Nephron progenitor cell (in vitro differentiated cells): ENCODE measurements at places on chromosomes 6 and 20.

- no peak for DNase-seq
Observed at GRCh38 chr6:7138046-7138531, 30.3 kb downstream of the RREB1 start.

DNA sequence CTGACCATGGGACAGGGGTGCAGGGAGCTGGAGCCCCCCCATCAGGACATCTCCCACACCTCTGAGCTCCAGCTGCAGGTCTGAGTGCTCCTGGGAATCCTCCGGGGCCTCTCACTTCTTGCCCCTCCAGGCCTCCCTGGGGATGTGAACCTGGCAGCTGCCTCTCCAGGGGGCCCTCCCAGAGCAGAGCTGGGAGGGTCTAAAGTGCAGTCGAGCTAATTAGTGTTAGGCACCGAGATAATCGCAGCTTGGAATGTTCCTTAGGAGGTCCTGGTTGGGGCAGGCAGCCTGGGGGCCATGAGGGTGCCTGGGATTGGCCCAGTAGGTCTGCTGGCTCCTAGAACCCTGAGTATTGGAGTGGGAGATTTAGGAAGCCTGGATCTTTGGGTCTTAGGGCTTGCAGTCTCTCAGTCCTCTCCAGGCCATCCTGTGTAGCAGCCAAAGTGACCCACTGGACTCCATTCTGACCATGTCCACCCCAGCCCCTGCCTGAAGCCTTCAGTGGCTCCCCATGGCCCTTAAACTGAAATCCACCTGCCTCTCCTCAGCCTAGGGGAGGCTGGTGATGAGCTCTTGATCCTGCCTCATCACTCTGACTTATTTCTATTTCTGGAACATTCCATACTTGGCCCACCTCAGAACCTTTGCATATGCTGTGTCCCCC, 26.0 kb downstream of the CEBPB start:
- no peak for DNase-seq

- no peak for DNase-seq
Observed at GRCh38 chr6:137829641-137830083, 37.4 kb upstream of the TNFAIP3 start.

DNA sequence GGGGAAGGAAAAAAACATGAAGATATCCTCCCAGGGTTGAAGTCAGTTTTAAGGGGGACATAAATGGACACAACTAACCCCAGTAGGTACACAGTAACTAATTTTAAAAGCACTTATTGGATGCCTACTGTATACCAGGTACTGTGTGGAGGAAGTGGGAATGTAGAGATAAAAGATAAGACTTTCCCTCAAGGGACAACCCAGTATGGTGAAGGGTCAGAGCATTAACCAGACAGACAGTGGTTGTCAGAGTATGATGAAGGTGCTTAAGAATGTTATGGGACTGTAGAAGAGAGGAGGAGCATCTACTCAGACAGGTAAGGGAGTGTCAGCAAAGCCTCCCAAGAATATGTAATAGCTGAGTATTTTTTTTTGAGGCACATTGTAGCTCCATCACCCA, 906 bp downstream of the ABCF1 start:
- no peak for DNase-seq

- DNase-seq = no peak
Observed at GRCh38 chr6:6931071-6932025, 176.4 kb upstream of the RREB1 start.

DNA sequence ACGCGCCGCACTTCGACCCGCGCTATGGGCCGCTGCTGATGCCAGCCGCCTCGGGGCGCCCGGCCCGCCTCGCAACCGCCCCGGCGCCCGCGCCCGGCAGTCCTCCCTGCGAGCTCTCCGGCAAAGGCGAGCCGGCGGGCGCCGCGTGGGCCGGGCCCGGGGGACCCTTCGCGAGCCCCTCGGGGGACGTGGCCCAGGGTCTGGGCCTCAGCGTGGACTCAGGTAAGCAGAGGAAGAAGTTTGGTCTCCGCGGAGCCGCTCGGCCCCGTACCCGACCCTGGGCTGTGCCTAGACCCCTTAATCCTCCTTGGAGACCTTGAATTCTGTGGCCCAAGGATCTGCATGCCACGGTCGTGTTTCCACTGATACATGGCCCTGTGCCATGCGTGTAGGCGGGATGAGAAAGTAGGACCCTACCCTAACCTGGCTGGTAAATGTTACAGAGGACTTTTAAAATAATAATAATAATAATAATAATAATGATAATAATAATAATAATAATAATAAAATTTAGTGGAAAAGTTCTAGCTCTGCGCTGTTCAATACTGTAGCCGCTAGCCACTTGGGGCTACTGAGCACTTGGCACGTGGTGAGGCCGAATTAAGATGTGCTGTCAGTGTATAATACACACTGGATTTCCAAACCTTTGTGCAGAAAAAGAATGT, 5.6 kb downstream of the VGLL2 start:
- DNase-seq = no peak

GRCh38 chr6:15447546-15448267, 201.8 kb downstream of the JARID2 start:
- no peak for DNase-seq

GRCh38 chr20:8067082-8067481, 47.5 kb upstream of the TMX4 start:
- no peak for DNase-seq

DNA sequence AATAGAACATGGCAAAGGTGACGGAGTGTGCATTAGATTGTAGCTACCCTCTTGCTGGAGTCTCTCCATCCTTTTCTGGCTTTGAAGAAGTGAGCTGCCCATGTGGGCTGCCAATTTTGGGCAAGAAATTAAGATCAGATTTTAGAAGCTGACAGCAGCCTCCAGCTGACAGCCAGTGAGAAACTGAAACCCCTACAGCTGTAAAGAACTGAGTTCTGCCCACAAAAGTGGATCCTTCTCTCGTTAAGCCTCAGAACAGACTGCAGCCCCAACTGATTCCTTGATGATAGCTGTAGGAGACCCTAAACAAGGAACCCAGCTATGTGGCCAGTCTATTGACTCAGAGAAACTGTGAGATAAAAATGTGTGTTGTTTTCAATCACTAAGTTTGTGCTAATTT, 134.1 kb downstream of the CD109 start:
- no peak for DNase-seq

DNA sequence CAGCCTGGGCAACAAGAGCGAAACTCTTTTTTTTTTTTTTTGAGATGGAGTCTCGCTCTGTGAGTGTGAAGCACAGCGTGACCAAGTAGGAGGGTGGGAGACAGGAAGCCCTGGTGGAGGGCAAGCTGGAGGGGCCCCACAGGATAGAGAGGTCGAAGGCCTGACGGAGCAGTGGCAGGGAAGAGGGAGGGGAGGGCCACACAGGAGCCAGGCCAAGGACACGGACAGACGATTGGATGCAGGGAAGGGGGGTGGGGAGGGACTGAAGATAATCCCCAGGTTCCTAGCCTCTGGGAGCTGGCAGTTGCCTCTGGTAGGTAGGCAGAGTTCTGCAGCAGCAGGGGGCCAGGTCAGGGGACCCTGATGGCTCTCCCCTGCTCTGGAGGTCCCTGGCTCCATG, 10.8 kb upstream of the GUCA1A start:
- peak; percentile 33 for DNase-seq

DNA sequence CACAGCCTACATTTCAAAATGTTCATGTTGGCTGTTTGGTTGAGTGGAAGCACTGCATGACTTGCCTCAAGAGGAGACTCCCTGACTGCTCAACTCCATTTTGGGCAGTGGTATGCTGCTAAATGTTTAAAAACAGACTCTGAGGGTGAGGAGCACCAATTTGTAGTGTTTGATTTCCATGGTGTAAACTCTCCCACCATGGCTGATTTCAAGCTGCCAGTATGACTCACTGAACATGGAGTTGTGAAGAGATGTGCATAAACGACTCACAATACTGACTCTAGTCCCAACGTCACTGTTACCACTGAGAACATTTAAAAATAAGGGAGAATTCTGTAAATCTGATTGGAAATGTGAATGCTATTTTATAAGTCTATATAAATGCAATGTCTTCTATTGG, 70.4 kb downstream of the BACH2 start:
- DNase-seq = no peak

- no peak for DNase-seq
Observed at GRCh38 chr6:37516076-37516919, 16.6 kb upstream of the CCDC167 start.

DNA sequence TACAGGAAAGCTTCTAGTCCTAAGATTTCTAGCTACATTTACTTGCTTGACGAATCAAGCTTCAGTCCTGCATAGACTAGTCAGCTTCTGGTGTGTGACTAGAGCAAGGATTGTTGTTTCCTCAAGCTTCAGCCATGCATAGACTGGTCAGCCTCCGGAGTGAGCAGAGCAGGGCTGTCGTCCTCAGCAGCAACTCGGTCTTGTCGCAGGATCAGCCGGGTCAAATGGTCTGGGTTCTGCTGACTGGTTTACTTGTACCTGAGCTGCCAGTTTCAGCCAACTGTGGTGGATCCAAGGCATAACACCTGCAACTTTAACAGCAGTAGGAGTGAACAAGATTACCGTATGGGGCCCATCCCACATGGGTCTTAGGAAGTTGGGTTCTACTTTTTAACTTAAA, 10.8 kb upstream of the GMPR start:
- DNase-seq = no peak

- DNase-seq = no peak
Observed at GRCh38 chr6:110334423-110335180, 23.5 kb downstream of the METTL24 start.

- no peak for DNase-seq
Observed at GRCh38 chr20:33549229-33549999, 59.5 kb downstream of the CBFA2T2 start.

- no peak for DNase-seq
Observed at GRCh38 chr20:37457921-37458320, 63.1 kb upstream of the NNAT start.

DNA sequence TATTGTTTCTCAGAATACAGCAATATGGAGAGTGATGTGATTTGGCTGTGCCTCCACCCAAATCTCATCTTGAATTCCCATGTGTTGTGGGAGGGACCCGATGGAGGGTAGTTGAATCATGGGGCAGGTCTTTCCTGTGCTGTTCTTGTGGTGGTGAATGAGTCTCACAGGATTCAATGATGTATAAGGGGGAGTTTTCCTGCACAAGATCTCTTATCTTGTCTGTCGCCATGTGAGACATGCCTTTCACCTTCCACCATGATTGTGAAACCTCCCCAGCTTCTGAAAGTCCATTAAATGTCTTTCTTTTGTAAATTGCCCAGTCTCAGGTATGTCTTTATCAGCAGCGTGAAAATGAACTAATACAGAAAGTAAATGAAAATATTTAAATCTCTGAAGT, 234.8 kb upstream of the TENT5A start:
- DNase-seq = no peak

DNA sequence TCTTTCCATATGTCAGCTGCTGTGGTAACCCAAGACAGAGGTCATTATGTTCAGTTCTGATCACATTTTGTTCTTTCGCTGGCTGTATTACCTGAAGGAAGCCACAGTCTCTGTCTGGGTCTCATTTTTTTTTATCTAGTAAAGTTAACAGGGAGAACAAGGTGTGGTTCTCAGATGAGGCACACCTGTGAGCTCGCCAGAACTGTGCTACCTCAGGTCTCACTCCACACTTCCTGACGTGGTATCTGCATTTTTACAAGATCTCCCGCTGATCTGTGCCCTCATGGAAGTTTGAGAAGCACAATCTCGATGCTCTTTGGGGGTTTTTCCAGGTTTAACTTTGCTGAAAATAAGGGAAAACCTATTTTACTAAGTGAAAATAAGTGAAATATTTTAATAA, 169.5 kb upstream of the CENPW start:
- DNase-seq = no peak

GRCh38 chr6:149755300-149756260, 6.0 kb downstream of the PCMT1 start:
- DNase-seq = no peak

GRCh38 chr6:149201068-149201655, 116.3 kb upstream of the TAB2 start:
- no peak for DNase-seq

- no peak for DNase-seq
Observed at GRCh38 chr6:37559501-37559900, 59.8 kb upstream of the CCDC167 start.

DNA sequence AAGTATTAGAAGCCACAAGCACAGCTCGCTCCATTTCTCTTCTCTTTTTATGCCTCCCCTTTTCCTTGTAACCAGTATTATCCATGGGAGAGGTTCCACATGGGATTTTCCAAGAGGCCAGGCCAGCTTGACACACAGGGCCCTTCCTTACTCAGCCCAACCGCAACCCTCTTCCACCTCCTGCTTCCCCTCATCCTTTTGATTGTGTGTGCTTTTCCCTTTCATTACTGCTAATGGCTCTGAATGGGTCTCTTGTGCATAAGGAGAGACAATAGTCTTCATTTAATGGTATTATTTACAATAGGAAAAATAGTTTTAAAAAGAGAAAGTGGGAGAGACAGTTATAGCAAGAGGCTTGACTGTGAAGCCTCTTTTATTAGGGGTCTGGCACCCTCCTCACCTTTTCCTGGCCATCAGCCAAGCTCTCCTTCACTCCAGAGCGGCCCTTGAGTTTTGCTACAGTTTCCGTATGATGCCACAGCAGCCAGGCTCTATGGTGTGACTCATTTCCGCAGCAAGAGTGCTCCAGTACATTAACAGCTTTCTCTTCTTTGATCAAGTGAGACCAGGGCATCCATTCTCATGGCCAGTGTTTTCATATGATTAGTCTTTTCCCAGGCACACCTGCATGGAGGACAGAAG, 579.5 kb downstream of the TFAP2B start:
- DNase-seq = no peak

- DNase-seq = no peak
Observed at GRCh38 chr6:21527731-21528130, 65.8 kb upstream of the SOX4 start.

- DNase-seq = no peak
Observed at GRCh38 chr20:53253668-53254067, 281.5 kb downstream of the TSHZ2 start.

DNA sequence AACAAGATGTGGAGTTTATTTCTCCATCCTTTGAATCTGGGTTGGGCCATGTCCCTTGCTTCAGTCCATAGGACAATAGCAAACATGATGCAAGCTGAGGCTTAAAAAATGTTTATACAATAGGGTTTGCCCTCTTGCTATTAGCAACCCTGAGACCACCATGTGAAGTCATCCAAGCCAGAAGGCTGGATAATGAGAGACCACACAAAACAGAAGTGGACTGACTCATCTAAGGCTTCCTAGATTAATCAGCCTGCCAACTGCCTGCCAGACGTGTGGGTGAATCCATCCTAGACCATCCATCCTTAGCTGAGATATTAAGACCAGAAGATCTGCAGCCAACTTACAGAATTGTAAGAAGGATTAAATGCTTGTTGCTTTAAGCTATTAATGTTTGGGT, 38.1 kb upstream of the ISM1 start:
- no peak for DNase-seq

- no peak for DNase-seq
Observed at GRCh38 chr6:10552270-10552810, 31.2 kb downstream of the GCNT2 start.

- peak; percentile 23 for DNase-seq
Observed at GRCh38 chr20:50398821-50399554, 111.2 kb upstream of the PTPN1 start.

- DNase-seq = no peak
Observed at GRCh38 chr20:43731469-43731868, 4.7 kb upstream of the GTSF1L start.

- no peak for DNase-seq
Observed at GRCh38 chr6:128554302-128554701, 33.9 kb upstream of the PTPRK start.

GRCh38 chr20:3326779-3327521, 80.5 kb downstream of the DNAAF9 start:
- DNase-seq = no peak
